ENCODE measurements at places on chromosomes 1 and 21.

GRCh38 chr1:235002706-235003300 is 125.8 kb downstream of the TOMM20 start:
- DNase-seq, result no peak

- DNase-seq, result peak; percentile 75
Measured at GRCh38 chr1:46301808-46302640, 1.4 kb downstream of the LRRC41 start.

DNA sequence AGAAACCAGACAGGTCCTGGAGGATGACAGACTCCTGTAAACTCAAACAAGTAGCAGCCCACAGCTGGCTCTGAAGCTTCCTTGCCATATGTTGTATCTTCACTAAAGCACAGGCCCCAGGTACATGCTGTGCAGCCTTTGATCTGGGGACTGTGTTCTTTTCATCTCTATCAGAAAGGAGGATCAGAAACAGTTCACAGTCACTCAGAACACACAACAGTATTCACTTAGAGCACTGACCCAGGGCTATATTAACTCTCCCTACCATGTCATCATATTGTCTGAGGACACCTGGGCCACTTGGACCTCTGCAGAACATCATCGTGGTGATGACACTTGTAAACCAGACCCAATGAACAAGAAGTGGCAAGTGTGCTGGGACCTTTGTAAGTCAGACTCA is 222.0 kb downstream of the SETD4 start:
- DNase-seq, result no peak

DNA sequence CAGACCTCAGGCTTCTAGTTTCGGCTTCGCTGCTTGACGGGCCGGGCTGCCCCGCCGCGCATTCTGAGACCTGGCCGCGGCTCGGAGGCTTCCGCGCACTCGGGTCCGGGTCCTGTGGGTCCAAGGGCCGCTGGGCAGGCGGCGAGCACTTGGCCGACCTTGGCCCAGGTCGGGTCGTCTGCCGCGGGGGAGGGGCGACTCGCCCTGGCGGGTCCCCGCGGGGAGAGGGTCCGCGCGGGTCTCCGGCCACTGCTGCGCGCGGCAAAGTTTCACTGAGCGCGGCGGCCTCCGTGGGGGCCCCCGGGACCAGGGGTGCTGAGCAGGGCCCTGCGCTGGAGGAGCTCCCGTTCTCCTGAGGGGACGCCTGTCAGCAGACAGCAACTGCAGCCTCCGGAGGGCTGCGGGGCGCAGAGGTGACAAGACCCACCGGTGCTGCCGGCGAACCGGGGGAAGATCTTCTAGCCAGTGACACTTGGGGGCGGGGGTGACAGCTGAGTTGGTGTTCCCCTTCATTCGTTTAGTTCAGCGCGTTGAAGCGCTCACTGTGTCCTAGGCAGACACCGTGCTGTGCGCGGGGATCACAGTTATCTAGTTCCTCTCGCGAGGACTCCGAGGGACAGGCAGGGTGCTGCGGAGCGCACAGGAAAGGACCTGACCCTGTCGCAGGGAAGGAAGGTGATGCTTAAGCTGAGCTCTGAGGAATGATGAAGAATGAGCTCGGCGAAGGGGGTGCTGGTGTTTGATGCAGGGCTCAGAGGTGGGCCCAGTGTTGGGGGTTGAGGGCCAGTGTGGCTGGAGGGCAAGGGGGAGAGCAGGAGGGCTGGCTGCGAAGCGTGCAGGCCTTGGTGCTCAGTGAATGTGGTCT is 725 bp downstream of the MTFR1L start:
- peak; percentile 89 for DNase-seq

DNA sequence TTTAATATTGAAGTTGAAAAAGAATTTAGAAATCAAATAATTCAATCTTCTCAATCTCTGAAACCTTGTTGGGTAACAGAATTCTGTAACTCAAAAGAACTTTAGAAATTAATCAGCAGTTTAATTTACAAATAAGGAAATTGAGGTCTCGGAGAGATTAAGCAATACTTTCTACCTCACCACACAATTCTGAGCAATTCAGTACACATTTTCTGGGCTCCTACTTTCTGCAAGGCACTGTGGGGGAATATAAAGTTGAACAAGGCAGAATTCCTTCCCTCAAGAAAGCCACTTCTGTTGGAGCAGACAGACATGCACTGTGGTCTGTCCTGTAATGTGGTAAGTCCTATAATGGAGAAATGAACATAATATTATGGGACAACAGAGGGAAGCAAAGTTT is 47.7 kb downstream of the MEF2D start:
- no peak for DNase-seq
